Activated CD4-positive, alpha-beta T cell treated with anti-CD3 and anti-CD28 coated beads, Interleukin-2, amount 10 ng/mL, durations not matched to agents 7 days and 5 days (primary cell): ENCODE measurements at places on chromosomes 7 and 10. TPM values are rescaled to one million over a fixed set of nuclear protein-coding genes. Genes with fewer than 3 reads are reported as not detected.

DNA sequence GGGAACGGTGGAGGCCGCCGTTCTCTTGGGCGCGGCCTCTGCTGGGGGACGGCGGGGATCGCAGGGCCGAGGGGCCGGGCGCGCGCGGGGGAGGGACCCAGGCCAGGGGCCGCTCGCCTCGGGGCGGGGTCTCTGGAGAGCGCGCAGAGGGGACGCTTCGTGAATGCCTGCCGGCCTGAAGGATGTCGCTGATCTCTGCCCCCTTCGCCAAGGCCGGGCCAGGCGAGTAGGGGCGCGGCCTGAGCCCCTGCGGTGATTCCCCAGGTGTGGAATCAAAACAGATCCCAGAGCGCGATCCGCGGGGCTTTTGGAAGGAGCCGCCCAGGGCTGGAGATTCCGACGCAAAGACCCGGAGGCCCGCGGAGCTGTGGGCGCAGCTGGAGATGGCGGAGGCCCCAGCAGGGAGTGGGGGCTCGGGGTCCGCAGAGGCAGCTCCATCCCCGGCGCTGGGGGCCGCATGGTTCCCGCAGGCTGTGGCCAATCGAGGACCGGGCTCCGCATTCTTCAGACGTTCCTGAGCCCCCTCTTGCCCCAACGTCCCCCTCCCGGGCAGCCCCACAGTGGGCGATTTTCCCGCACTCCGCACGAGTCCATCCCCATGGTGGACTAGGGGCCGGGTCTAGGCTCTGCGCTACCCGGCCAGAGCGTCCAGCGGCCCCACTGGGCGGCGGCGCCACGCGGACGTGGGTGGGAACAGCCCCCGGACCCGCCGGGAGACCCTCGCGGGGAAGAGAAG lies 166.0 kb downstream of the ACTR3B start:
- DNase-seq, result no peak

- DNase-seq, result no peak
Measured at GRCh38 chr10:1308962-1309616, 252.9 kb downstream of the WDR37 start.

GRCh38 chr10:16787361-16787791 lies 29.8 kb downstream of the RSU1 start:
- peak; percentile 61 for DNase-seq

GRCh38 chr7:150986556-150986955 lies 4.3 kb upstream of the NOS3 start:
- DNase-seq, result no peak

The LRRC18 gene
- not detected for total RNA-seq

DNA sequence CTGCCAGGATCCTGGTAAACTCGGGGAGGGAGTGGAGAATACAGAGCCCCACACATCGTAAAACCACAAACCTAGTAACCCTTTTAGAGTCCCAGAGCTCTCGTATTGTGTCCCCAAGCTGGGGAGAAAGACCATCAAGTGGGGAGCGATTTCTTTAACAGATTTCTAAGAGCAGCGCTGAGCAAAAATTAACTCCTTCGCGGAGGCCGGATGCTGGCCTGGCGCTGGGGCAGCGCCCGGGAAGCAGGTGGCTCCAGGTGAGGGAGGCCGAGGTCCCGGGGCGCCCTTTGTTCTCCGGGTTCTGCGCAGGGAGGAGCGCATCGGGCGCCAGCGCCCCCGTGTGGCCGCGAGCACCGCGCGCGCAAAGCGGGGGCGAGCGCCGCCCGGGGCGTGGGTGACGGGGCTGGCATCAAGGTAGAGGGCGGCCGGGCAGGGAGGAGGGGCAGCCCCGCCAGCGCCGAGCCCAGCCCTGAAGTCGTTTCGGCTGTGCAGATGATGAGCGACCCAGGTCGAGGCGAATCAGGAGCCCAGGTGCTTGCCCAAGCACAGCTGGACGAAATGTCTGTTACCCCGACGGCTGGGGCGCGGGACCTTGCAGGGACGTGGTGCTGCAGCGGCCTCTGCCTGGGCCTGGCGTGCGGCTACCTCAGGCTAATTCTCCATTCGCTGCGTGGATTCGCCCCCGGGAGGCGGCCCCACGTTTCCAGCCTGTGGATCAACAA lies 10.4 kb upstream of the FGFR2 start:
- DNase-seq, result peak; percentile 30

DNA sequence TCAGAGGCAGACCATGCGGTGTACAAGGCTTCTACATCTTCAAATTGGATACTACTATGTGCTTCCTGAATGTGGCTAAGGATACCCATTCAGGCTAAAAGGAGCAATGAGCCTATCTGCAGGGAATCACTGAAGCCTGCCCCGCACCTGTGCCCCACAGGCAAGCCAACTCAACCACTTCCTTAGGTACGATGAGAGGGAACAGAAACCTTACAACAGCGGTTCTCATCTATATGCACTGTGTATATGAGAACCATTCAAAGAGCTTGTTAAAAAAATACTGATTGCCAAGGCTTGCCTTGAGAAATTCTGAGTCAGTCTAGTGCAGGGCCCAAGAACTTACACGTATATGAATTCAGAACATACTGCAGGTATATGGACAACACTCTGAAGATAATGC lies 679.6 kb downstream of the PARD3 start:
- DNase-seq, result no peak

GRCh38 chr7:28808796-28809533 lies 149.2 kb downstream of the TRIL start:
- no peak for DNase-seq

DNA sequence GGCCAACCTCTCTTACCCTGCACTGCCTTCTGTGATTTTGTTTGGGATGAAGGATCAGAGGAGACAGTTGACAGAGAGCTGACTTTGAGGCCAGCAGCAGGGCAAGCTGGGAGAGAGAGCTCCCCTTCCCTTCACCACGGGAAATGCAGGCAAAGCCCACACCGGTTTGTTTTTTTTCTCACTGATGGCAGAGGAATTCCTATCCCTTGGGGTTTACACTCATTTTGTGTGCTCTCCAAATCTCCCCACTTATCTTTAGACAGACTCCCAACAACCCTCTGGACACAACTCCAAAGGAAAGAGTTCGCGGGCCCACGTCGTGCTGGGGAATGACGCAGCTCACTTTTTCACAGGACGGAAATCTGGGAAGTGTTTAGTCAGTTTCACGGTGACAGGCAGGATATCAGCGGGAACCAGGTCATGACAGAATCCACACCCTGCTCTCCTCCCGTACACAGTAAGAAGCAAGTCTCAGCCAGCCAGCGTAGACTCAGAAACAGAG lies 68.3 kb upstream of the FAM171A1 start:
- DNase-seq, result no peak

The CALHM1 gene
- 0.21 TPM for total RNA-seq

DNA sequence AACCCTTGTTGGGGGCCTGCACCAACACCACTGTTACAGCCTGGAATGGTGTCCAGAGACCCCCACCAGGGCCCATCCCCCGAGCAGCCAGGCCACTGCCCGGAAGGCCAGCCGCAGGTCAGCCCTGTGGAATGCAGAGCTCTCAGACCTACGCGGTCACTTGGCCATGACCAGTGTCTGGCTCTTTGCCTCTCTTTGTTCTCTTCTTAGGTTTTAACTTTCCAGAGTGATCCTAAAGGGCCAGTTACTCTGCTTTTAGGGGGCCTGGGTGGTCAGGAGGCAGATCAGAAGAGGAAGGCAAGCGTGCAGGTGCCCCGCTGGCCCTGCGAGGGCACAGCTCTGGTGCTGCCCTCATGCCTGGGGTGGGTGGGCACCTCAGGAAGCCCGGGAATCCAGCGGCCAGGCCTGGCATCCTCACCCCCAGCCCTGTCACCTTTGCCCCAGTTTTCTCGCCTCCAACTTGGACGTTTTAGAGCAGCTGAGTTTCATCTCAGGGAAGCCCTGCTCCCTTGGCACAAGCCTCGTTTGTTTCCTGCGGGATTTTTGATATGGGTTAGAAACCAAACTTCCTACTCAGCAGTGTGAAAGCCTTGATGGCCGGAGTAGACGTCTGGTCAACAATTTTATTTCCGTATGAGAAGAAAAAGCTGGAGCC lies 62.5 kb upstream of the CHST15 start:
- no peak for DNase-seq

GRCh38 chr10:131843089-131843595 lies 57.7 kb upstream of the PPP2R2D start:
- DNase-seq, result no peak

DNA sequence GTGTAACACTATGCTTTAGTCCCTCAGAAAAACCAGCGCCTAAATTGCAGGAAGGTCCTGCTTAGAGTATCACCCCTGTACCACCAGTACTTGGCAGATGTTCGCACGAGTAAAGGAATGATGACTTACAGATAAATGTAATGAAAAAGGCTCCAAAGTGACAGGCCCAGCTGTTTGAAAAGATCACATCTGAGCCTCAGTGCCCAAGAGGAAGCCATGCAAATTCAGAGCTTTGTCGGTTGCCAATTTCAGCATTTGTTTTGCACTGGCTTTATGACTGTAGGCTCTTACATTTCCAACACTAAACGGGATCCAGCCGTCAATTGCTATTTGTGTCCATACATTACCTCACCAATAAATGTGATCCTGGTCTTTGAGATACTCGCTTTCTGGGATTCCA lies 60.6 kb upstream of the GAD2 start:
- DNase-seq, result no peak

DNA sequence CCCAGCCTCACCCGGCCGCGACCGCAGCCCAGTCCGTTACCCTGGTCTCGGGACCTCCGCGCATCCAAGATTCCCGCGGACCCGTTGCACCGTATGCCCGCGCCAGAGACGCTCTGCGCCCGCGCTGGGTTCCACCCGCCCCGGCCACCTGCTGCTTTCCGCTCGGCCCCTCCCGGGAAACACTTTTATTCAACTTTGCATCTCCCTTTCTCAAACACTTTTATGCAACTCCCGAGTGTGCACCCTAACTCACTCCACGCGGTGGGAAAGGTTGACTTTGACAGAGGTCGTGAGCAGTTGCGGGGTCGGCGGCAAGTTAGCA lies at the start of gene ODAD2:
ODAD2 (minus strand) TSS at position 126 of the 322 bp plus-strand sequence. CDS start 3,937 bp downstream, outside the sequence.
- DNase-seq, result no peak

GRCh38 chr7:98378210-98378819 lies 22.6 kb downstream of the BAIAP2L1 start:
- no peak for DNase-seq

DNA sequence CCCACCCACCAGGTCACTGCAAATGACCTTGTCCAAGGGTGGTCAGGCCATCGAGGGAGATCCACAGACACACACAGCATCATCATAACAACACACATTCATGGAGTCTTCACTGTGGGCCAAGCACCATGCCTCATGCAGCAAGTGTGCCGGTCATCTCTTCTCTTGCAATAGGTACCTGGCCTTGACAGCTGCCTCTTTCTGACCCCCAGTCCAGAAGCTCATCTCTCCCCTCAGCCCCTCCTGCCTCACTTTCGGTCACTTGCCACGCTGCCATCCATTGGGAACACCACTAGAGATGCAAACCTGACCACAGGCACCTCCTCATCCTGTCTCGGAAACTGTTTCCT lies 75.9 kb downstream of the OAT start:
- no peak for DNase-seq

DNA sequence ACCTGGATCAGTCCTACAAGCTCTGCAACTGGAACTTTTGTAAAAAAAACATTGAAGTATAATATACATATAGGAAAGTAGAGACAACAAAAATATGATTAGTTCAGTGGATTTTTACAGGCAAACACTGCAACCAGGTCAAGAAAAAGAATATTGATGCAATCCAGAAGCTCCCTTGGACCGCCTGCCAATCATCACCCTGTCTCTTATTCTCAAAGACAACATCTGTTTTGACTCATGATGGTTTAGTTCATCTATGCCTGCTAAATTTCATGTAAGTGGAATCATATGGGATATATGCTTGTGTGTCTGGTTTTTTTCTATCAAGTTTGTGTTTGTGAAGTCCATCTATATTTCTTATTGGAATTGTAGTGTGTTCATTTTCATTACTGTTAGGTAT lies 7.7 kb upstream of the HYCC1 start:
- no peak for DNase-seq

DNA sequence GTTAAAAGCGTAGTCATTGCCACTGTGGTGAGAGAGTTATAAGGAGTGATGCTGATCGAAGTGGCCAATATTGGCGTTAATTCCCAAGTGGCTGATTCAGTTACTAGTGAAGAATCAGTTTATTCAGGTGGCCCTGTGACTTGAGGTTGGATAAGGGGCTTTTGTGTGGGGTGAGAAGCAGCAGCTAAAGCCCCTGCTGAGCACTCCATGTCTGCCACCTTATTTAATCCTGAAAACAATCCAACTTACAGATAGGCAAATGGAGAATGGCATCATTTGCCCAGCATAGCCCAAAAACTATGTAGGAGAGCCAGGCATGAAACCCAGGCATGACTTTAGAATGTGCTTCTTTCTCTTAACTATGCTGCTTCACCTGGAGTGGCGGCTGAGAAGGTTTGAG lies 222.8 kb upstream of the KLF6 start:
- DNase-seq, result no peak

DNA sequence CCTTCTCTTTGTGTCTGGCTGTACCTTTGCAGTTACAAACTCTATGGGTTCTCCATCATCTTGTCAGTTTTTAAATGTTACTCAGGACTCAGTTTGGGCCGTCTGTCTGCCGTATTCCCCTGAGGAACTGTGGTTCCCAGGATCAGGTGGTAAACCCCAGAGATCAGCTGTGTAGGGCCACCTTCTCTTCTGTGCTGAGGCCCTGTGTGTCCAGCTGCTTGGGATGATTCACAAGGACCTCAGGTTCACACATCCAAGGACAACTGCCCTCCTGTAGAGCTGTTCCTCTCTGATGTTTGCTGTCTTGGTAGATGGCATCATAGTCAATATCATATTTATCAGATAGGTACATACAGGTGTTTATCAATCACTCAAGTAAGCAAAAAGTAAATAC lies 24.5 kb downstream of the CUL1 start:
- no peak for DNase-seq

The MSS51 gene
- total RNA-seq, result 3.4 TPM

GRCh38 chr10:115771755-115772154 lies 501.3 kb downstream of the GFRA1 start:
- no peak for DNase-seq
